ENCODE measurements at places on chromosomes 13 and 19.

- peak; percentile 64 for DNase-seq
Observed at GRCh38 chr19:19627621-19628500, at the start of gene LPAR2. Gene LPAR2, minus strand, starts transcription at chr19:19628220. Its CDS starts 945 bp downstream, at chr19:19627275.

GRCh38 chr13:93398167-93399035 lies 171.8 kb downstream of the GPC6 start:
- DNase-seq, result no peak

DNA sequence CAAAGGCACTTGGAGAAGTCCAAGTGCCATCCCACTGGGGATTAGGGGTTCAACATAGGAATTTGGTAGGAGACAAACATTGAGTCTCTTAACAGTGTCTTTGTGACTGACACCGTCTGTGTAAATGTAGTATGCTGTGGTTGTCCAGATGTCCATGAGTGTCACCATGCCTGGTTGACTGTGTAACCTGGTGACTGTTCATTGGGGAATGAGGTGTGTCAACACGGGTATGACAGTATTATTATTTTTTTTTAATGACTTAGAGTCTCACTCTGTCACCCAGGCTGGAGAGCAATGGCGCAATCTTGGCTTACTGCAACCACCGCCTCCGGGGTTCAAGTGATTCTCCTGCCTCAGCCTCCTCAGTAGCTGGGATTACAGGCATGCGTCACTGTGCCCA lies 16.2 kb downstream of the PKN1 start:
- no peak for DNase-seq

GRCh38 chr19:5926641-5927440 lies 12.8 kb downstream of the CAPS start:
- no peak for DNase-seq

DNA sequence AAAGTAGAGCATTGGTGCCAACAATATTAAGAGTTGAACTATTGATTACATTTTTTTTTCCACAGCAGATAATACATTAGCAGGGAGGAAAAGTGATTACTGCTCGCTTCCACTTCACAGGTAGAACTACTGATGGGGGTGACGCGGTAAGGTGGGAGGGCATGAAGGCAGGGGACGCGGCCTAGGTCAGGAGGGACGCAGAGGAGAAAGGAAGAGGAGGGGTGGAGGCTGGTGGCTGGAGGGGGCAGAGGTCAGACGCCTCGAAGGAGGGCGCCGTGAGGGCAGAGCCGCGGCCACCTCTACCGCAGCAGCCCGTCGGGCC lies 287 bp upstream of the B3GLCT start:
- no peak for DNase-seq

DNA sequence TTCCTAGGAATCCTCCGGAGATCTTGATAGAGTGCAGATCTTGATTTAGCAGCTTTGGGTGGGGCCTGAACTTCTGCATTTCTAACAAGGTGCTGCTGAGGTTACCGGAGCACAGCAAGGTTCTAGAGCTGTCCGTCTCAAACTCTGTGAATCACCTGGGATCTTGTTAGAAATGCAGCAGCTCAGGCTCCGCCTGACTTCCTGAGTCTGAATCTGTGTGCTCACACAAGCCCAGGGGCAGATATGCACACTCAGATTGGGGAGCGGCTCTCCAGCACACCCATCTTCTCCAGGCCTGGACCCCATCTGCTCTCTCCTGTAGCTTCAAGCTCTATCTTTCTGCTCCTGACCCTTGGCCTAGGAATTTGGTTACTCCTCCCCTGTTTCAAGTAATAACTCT lies 3.5 kb upstream of the TEX26 start:
- no peak for DNase-seq

DNA sequence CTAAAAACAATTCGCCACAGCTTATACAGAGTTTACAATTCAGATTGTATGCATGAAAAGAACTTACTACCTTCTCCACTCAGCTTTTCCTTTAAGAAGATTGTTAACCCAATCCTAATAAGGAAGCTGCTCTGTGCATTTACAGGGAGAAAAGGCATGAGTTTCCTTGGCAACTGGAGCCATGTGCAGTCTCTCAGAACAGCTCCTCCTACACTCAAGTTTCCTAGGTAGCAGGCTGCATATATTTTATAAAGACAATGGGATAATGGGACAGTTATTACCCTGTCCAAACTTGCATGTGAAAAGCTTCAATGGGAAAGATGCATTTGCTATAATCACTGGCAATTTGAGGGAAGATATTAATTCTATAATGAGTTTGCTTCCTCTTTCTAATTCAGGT lies 125.5 kb upstream of the TRPC4 start:
- peak; percentile 57 for DNase-seq

- DNase-seq, result no peak
Observed at GRCh38 chr13:99353836-99354235, 46.6 kb upstream of the GPR183 start.

- no peak for DNase-seq
Observed at GRCh38 chr13:40148101-40148500, 492.6 kb downstream of the COG6 start.

GRCh38 chr13:99392470-99393135 lies 85.4 kb upstream of the GPR183 start:
- DNase-seq, result no peak

- no peak for DNase-seq
Observed at GRCh38 chr13:21984156-21984555, 313.3 kb downstream of the FGF9 start.

GRCh38 chr13:29451976-29452375 lies 143.5 kb downstream of the SLC7A1 start:
- no peak for DNase-seq

DNA sequence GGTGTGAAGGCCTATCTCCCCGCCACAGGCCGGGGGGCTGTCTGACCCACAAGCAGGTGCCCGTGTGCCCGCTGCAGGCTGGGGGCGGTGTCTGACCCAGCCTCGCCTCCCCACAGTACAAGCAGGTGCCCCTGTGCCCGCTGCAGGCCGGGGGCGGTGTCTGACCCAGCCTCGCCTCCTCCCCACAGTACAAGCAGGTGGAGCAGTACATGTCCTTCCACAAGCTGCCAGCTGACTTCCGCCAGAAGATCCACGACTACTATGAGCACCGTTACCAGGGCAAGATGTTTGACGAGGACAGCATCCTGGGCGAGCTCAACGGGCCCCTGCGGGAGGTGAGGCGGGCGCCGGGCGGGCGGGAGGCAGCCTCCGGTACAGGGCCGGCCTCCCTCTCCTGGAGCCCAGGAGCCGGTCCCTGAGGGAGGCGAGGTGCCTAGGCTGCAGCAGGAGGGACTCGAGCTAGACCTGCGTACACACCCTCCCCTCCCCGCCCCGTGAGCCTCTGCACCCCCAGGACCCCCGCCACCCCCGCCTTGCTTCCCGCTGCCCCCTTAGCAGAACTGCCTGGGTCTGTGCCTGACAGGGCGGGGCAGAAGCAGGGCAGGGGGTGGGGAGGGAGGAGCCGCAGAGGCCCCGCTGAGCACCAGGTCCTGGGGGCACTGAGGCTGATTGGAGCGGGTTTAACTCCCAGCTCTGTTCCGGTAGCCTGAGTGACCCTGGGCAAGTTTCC lies 20.6 kb downstream of the HCN2 start:
- no peak for DNase-seq

Data from NCI-H2081 (cell line).